ENCODE measurements at places on chromosomes 5 and 9.

DNA sequence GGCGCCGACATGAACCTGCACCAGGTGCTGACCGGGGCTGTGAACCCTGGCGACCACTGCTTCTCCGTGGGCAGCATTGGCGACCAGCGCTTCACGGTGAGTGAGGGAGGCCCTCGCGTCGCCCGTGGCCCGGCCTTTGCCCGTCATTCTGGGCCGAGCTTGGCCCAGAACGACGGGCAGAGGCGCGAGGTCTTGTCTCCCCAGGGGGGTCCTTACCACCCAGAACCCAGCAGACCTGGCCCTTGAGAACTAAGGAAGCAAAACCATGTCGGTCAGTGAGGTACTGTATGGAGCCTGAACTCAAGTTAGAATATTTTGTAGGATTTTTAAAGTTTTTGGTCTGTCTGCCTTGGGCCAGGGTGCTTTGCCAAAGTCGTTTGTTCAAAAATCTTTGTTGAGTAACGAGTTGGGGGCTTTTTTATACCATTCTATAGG lies 691 bp downstream of the DMXL1 start:
- no peak for DNase-seq

- no peak for DNase-seq
Measured at GRCh38 chr5:103648086-103648485, 85.5 kb upstream of the NUDT12 start.

- DNase-seq: peak; percentile 3
Measured at GRCh38 chr5:152142840-152143469, 218.3 kb upstream of the GLRA1 start.

DNA sequence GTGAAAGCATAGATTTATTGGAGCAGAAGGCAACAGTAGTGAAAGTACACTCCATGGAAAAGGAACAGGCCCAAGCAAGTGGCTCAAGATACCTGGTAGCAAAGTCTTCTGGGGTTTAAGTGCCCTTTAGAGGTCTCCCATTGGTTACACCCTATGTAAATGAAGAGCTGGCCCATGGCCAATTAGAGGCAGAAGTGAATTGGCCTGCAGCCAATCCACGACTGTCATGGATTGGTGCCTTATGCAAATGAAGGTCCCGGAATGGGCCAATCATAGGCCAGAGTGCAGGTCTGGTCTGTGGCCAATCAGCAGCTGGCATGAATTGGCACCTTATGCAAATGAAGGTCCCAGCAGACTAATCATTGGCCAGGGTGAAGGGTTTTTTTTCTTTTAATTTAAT lies 64.2 kb upstream of the PCSK5 start:
- DNase-seq: no peak

GRCh38 chr9:31325778-31326177 lies 1058.7 kb upstream of the ACO1 start:
- DNase-seq: no peak

- DNase-seq: no peak
Measured at GRCh38 chr9:127913682-127914081, 3.2 kb downstream of the ST6GALNAC4 start.

- DNase-seq: no peak
Measured at GRCh38 chr5:156237361-156237760, 89.6 kb upstream of the SGCD start.

DNA sequence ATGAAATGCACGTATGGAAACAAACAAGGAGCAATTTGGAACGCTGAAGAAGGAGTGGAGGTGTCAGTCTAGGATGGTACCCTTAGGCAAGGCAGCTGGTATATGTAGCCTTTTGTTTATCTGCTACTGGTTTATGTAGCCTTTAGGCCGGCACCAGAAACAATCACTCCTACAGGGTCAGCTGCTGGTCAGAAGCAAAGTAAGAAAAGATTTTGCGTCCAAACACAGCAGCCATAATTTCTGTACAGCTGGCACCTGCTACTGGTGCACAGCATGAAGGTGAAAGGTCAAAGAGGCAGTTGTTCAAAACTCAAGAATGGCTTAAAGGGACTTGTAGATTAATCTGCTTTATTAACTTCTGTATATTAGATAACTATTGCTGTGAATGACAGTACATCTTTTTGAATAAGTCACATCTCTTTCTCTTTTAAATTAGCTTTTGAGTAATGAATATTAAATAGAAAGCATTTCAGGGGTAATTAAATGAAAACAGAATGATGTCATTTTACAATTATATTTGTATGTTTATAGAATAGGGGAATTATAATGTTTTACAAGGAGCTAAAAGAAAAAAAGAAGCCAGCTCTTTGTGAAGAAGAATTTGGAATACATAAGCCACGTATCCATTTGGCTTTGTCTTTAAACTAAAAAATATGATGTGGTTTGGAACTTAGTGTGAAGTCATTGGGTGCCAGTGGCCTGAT lies 33.1 kb upstream of the TLX3 start:
- DNase-seq: no peak

DNA sequence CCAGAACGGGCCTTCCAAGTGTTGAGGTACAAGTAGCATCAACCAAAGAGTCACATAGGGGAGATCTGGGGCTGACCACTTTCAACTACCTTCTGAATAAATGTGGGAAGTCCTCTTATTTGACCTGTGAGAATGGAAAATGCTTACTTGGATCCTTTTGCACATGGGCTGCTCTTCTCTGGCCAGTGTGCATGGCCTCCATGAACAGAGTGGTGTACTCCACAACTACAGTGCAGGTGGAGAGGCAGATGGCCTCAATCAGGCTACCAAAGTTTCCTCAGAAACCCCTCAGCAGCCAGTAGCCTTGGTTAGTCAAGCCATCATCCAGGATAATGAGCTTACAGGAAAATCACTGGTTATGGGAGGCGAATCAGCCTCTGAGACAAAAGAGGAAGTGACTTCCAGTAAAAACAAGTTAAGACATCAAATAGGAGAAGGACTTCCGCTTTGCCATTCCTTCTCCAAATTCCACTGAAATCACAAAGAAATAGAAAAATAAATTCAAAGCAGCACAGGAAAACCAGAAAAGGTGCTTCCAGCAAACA lies 18.3 kb upstream of the FCHO2 start:
- DNase-seq: no peak

DNA sequence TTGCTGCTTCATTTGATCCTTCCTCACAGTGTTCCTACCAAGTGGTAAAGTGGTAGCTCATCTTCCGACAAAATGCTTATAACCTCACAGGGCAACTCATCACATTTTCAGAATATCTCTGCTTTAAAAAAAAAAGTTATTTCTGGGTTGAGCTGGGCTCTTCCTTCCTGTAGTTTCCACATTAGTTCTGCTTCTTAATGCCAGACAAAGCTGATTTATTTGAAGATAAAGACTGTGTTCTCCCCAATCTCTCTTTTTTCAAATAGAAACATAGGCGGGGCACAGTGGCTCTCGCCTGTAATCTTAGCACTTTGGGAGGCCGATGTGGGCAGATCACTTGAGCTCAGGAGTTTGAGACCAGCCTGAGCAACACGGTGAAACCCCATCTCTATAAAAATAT lies 273.1 kb downstream of the ACTL7B start:
- no peak for DNase-seq

- DNase-seq: no peak
Measured at GRCh38 chr5:124685404-124685930, 61.0 kb downstream of the ZNF608 start.

DNA sequence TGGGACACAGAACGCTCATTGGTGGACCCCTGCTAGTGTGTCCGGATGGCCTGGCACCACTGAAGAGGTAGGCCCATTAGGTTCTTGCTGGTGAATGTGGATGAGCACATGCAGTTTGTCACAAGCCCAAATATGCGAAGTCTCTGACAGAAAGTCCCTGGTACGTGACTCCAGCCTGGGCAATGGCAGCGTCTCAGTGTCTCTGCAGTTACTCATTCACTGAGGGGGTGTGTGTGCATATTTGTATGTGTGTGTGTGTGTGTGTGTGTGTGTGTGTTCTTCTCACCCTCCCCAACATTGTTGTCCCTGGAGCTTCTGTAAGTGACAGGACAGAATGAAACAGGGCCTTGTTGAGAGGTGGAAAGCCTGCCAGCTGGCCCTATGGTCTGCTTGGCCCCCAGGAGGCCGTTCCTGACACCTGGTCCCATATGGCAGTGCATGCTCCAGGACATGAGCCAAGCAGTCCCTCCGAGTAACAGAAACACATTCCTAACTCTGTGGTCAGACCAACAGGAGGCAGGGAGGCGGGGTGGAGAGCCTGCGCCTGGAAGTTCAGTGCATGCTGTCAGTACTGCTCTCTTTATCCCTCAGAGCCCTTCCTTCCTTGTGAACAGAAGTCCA lies 169.9 kb downstream of the SLC28A3 start:
- DNase-seq: no peak

DNA sequence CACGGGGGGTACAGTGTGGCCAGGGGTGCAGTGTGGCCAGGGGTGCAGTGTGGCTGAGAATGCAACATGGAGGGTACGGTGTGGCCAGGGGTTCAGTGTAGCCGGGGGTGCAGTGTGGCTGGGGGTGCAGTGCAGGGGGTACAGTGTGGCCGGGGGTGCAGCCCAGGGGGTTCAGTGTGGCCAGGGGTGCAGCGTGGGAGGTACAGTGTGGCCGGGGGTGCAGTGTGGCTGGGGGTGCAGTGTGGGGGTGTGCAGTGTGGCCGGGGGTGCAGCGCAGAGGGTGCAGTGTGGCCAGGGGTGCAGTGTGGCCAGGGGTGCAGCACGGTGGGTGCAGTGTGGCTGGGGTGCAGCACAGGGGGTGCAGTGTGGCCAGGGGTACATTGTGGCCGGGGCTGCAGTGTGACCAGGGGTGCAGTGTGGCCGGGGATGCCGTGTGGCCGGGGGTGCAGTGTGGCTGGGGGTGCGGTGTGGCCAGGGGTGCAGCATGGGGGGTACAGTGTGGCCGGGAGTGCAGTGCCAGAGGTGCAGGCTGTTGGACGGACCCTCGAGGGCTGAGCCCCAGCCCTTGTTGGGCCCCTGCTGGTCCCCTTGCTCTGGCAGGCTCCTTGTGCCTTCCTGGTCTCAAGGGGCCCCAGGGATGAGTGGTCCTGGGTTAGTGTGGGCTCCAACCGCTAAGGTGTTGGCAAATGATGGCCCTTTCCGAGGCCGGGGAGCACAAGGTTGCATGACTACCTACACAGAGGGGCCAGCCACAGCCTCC lies 17.9 kb downstream of the TPPP start:
- no peak for DNase-seq

DNA sequence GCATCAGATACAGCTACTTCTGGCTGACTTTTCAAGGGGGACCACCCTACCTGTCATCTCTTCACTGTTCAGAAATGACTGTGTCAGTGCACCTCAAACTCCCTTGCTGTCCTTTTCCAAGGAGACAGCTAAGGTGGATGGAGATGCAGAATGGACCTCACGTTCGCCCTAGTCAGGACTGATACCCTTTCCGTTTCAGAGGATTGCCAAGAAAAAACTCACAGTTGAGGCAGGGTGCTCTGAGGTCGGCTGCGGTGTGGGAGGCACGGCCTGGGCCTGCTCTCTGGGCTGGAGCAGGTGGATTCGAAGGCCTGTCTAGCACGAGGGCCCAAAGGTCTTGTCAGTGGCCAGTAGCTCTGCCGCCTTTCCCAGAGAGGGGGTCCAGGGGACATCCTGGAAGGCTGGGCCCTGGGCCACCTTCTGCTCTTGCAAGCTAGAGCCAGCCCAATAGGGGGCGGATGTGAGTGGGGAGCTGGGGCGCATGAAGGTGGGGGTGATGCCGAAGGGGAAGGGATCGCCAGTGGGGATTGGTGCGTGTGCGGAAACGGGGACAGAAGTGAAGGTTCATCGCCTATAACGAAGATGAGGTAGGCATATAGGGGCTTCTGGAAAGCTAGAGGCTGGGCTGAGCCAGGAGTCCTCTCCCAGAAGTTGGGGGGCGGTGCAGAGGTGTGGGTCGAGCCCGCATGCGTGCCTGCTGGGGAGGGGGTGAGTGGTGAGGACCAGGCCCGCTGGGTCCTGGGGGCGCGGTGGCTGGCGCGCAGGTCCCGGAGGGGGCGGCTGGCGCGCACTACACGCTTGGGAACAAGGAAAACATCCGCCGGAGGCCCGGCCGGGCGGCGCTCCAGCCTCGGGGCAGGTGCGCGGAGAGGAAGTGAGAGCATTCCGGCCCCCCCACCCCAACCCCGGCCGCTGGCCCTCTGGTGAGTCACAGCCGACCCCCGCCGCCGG lies 2.5 kb upstream of the MSMP start:
- DNase-seq: no peak

DNA sequence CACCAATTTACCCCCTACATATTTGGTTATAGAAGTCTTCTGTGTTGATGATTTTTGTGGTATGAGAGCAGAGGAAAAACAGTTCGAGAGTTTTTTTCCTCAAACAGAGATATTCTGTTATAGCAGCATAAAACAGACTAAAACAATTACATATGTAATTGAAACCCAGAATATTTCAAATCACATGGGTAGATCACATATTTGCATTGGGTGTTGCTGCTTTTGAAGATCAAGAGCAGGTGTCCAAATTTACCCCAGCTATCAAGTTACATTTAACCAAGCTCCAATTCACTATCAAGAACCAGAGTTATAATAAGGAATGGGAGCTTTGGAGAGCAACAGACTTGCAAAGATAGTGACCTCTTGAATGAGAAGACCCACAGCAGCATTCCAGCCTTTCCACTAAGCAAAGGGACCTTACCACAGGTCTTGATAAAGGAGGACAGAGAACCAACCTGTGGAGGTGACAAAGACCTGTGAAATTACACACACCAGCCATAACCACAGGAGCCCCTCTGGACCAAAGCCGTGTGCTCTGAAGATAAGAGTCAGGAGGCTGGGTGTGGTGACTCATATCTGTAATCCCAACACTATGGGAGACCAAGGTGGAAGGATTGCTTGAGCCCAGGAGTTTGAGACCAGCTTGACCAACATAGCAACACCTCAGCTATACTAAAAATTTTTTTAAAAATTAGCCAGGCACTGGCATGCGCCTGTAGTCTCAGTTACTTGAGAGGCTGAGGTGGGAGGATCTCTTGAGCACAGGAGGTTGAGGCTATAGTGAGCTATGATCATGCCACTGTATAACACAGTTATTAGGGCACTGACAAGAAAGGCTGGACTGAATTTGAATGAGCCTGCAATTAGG lies 4.0 kb upstream of the CCL28 start:
- DNase-seq: no peak

DNA sequence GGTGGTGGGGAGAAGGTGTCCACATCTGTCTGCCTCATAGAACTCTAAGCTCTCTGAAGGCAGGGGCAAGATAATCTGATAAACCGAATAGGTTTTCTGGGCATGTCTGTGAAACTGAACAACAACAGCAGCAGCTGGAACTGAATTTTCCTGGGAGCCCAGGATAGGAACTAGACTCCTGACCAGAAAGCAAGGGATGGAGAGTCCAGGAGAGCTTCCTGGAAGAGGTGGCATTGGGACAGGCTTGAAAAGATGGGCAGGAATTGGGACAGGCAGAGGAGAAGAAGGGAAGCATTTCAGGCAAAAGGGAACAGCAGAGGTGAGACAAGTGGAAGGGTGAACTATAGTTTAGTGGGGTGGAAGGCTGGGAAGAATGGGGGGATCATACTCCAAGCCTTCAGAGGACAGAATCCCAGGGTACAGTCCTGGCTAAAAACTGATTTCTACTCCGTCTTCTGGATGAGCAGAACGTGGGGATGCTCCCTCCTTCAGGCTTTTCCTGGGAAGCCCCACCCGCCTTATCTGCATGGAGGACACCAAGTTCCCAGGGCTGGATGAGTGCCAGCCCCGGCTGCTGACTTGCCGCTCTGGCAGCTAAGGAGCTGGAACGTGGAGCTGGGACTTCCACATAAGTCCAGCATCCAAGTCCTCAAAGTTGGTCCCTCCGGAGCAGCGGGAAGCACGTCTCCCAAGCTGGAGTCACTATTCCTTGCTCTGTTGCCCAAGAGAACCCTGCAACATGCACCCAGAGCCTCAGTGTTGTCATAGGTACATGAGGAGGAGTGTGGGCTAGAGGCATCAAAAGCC lies 13.9 kb upstream of the KIF12 start:
- DNase-seq: peak; percentile 48

- no peak for DNase-seq
Measured at GRCh38 chr5:131979816-131980215, 31.6 kb downstream of the ACSL6 start.
